RCC 7860 (cell line): ENCODE measurements at places on chromosomes 13 and 19.

- no peak for DNase-seq
Observed at GRCh38 chr19:46665072-46665471, 4.1 kb upstream of the DACT3 start.

DNA sequence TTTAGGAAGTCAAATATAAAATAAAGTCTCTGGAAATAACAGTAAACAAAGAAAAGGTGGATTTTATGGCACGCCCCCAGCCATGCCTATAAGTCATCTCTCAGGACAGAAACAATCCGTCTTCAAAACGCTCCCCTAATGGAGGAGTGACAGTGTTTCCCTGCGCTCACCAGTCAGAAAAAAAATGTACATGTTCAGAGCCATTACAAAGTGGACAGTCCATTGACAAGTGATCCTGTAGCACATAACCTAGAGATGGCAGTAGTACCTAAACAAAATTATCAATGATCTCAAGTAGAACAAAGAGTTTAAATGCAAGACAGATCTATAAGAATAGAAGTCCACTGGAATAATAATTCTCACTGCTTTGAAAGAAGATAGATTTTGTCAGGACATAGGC is 891.7 kb upstream of the MIR17HG start:
- DNase-seq: no peak

DNA sequence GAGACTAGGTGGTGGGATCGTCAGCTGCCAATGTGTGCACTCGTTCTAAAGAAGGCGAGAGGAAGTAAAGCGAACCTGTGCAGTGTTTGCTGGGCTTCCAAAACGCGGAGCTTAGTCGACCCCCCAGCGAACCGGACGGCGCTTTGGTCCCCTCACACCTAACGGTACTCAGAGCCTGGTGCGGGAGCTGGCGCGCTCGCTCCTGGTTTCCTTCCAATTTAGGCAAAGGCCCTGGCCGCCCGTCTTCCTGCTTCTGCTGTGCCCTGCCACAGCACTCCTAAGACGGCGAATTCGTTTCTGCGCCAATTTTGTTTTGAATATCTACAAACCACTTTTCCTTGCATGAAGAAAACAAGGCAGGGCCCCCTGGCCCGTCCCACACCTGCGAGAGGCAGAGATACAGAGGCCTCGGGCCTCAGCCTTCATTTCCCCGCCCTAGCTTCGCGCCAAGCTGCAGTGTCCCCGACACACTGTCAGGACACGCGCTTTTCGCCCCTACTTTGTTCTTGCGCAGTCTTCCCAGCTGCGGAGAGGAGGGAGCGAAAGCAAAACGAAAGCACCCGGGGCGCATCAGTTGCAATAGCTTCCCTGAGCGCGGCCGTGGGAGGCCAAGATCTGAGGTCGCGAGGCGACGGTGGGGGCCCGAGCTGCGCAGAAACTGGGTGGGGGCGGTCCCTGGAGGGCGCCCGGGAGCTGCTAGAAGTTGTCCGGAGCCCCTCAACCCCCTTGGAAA is 111.9 kb downstream of the KCNRG start:
- no peak for DNase-seq

DNA sequence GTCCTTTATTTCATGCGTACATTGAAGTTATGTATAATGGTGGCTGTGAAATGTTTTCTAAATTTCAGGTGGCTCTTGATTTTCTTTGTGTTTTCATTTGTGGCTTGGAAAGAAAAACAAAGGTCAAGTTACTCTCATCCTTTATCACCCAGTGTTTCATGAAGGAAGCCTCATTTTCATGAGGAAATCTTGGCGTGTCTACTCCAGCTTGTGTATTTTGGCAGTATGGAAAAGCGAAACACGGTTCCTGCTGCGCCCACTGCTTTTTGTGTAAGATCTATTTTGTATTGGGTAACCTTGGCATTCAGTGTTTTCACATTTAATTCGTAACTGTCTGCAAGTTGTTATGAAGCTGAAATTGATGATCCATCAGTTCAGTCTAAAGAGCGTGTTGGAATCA is 147.0 kb upstream of the RNF113B start:
- DNase-seq: no peak

- DNase-seq: no peak
Observed at GRCh38 chr19:2607712-2608601, 94.5 kb downstream of the GNG7 start.

GRCh38 chr13:27024776-27025492 is 146.7 kb downstream of the USP12 start:
- no peak for DNase-seq

- peak; percentile 8 for DNase-seq
Observed at GRCh38 chr19:36819130-36819630, 19.0 kb downstream of the ZNF790 start.

DNA sequence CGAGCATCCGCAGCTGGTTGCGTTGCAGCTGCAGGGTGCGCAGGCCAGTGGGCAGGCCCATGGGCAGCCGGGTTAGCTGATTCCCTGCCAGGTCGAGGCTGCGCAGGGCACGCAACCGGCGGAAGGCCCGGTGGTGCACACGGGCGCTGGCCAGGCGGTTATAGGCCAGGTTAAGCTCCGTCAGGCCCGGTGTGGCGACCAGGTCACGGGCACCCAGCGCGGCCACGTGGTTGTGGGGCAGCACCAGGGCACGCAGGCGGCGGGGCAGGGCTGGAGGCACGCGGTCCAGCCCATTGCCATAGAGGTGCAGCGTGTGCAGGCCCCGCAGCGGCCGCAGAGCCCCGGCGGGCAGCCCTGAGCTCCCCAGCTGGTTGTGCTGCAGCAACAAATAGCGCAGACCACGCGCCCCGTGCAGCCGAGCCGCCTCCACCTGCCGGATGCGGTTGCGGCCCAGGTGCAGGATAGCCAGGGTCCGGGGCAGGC is 5.3 kb downstream of the PODNL1 start:
- no peak for DNase-seq

DNA sequence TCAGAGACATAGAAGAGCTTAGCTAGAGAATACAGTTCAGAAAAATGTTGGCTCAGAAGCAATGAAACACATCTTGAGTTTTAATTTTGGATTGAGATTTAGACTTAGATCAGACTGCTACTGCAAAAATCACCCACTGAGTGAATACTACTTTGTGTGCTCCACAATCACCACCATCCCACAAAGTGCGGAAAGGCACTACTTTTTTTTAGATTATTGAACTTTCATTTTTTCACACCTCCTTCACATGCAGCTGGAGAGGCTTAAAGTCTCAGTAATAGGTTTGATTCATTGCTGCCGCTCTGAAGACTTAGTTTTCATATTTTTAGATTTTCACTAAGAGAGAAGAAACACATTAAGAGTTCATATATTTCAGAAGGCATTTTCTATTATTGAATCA is 289.9 kb upstream of the PRR20A start:
- no peak for DNase-seq

DNA sequence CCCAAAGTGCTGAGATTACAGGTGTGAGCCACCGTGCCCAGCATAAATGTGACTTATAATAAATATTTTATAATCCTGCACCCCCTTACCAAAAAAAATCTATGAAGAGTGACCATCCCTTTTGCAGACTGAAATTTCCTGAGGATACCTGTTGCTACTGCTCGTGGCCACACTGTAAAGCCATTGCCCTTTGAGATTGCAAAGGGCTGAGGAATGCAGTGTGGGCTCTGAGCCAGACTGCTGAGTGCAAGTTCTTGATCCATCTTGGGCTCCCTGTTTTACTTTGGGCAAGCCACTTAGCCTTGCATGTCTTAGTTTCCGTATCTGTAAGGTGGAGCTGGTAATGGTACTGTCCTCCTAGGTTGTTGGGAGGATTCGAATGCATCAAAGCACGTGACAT is 23.4 kb downstream of the SIPA1L3 start:
- DNase-seq: peak; percentile 27

- no peak for DNase-seq
Observed at GRCh38 chr19:2027361-2027760, 11.8 kb upstream of the BTBD2 start.

DNA sequence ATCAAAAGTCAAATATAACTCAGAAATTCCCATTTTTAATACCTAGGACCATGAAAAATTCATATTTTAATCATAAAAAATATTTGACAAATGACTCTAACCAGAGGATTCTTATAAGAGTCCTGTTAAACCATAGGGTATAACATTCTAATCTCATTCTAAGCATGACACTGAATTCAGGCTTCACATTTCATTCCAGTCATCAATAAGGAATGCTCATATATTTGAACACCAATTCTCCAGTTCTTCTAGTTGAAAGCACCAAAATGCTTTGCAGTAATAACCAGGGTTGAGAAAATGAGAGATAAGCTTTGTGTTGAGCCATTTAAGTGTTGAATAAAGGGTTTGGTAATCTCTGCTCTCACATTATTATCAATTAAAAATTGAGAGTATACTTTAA is 147.5 kb downstream of the VWA8 start:
- DNase-seq: no peak

DNA sequence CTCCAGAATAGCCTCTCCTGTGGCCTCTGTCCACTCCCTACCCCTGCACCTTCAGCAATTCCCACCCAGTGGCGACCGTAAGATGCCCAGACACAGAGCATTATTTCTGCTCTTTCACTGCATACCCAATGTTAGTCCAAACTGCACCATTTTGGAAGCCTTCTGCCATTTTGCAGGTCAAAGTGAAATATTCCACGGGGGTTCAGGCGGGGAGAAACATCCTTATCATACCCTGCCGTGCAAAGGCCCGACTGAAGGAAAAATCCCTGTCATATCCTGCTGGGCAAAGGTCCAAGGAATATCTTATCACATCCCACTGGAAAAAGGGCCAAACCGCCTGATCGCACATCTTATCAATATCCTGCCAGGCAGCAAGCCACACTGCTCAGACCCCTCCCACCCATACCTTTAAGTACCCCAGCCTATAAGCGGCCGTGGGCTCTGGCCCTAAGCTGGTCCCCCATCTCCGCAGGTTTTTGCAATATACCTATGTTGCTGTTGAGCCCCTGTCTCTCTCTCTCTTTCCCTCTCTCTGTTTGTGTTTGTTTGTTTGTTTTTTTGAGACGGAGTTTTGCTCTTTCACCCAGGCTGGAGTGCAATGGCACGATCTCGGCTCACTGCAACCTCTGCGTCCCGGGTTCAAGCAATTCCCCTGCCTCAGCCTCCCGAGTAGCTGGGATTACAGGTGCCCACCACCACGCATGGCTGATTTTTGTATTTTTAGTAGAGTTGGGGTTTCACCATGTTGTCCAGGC is 18.2 kb downstream of the CLEC11A start:
- no peak for DNase-seq

DNA sequence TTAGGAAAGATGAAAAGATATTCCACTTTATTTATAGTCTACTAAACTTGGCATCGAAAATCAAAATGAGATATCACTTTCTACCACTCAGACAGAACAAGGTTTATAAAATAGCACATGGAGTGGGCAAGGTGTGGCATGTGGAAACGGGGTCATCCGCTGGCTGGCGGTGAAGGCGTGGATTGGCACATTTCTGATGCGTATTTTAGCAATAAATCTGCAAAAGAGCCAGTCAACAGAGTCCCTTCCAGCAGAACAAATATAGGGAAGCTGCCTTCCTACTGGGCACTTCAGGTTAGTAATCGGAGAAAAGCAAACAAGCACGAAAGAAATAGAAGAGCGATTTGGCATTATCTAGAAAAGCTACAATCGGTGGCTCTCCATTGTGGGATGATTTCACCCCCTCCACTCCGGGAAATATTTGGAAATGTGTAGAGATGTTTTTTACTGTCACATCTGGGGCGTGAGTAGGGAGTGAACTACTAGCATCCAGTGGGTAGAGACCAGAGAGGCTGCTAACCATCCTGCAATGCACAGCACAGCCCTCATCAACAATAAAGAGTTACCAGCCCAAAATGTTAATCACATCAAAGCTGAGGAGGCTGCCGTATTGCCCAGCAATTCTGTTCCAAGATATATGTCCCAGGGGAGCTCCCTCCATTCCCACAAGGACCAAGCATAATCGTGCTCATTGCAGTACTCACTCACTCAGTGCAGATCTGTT is 116.1 kb upstream of the PEG3 start:
- DNase-seq: no peak

- DNase-seq: no peak
Observed at GRCh38 chr19:30358821-30359580, 13.2 kb upstream of the ZNF536 start.

DNA sequence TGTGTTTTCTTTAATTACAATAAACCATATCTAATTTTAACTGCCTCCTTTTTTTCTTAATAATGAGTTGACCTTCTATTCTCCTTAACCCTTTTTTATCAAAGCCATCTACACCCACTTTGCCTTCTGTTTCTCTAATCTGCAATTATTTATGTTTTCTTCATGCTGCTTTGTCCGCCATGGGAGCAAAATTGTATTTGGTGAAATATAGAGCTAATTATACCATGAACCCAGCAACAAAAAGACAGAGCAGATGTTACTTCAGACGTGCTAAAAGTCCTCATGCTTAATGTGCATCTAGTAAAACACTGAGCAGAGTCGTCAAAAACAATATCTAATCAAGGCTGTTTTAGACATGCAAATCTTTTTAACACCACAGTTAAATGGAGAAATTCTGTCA is 264.7 kb downstream of the DACH1 start:
- no peak for DNase-seq

DNA sequence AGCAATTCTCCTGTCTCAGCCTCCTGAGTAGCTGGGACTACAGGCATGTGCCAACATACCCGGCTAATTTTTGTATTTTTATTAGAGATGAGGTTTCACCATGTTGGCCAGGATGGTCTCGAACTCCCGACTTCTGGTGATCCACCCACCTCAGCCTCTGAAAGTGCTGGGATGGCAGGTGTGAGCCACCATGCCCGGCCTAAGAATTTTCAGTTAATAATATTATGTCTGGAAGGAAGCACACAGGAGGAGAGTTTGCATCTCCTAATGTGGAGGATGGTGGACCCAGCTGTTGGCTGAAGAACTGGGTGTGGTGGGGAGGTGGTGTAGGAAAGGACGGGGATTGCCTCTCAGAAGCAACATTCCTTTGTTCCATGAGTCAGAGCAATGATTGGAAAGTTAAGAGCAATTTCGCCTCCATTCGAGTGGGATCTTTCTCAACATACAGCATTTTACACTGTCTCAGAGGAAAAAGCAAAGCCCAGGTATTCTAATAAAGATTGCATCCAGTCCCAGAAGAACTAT is 11.9 kb downstream of the PDCD2L start:
- DNase-seq: no peak

DNA sequence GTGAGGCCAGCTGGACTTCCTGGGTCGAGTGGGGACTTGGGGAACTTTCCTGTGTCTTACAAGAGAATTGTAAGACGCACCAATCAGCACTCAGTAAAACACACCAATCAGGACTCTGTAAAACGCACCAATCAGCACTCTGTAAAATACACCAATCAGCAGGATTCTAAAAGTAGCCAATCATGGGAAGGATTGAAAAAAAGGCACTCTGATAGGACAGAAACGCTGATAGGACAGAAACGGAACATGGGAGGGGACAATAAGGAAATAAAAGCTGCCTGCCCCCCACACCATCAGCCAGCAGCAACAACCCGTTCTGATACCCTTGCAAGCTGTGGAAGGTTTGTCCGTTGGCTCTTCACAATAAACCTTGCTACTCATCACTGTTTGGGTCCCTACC is 73.1 kb upstream of the SGCG start:
- no peak for DNase-seq

GRCh38 chr19:49150106-49150943 is 4.9 kb downstream of the HRC start:
- DNase-seq: peak; percentile 49

GRCh38 chr19:57338877-57339276 is 12.2 kb upstream of the ZNF304 start:
- DNase-seq: no peak

- no peak for DNase-seq
Observed at GRCh38 chr13:35826626-35827254, 304.4 kb downstream of the DCLK1 start.

GRCh38 chr13:25886438-25887214 is 165.2 kb downstream of the SHISA2 start:
- peak; percentile 70 for DNase-seq

GRCh38 chr19:2274185-2274711 is 7.7 kb downstream of the PEAK3 start:
- peak; percentile 26 for DNase-seq
